ENCODE measurements at places on chromosomes 7 and 10.

DNA sequence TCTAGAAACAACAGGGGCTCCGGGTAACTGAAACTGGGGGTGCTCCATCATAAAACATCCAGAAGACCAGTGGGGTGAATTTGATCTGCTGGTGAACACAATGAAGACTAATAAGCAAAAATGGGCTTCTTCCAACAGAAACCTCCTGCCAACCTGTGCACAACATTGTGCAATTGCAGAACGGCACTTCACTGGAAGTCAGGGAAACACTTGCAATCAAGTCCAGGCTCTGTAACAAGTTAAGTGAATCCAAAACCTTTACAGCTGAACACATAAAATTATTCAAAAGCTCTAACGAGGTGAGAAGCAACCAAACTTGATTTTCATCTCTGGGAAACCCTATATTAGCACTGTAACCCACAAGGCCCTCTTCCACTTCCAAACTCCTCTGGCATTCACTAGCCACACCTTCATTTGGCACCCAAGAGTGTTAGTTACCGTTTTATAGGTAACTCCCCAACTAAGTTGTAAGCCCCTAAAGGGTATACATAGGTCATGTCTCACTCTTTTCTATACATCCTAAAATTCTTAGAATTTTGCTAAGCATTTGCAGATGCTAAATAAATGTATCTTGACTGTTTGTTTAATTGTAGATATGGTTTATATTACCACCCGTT, 22.0 kb downstream of the IMMP2L start:
- DNase-seq, result no peak

DNA sequence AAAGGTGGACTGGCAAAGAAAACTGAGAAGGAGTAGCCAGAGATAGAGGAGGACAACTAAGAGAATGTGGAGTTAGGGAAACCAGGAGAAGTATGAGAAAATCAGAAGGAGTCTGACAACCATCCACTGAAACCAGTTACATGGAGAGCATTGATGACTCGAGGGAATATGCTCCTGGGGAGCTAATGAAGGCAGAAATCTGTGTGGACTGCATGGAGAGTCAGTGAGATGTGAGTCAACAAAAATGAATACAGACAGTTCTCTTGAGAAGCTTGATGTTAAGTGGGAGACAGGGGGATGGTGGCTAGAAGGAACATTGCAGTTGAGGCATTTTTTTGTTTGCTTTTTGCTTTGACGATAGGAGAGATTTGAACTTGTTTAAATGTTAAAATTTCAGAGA, 34.3 kb upstream of the ZNF32 start:
- DNase-seq, result no peak

DNA sequence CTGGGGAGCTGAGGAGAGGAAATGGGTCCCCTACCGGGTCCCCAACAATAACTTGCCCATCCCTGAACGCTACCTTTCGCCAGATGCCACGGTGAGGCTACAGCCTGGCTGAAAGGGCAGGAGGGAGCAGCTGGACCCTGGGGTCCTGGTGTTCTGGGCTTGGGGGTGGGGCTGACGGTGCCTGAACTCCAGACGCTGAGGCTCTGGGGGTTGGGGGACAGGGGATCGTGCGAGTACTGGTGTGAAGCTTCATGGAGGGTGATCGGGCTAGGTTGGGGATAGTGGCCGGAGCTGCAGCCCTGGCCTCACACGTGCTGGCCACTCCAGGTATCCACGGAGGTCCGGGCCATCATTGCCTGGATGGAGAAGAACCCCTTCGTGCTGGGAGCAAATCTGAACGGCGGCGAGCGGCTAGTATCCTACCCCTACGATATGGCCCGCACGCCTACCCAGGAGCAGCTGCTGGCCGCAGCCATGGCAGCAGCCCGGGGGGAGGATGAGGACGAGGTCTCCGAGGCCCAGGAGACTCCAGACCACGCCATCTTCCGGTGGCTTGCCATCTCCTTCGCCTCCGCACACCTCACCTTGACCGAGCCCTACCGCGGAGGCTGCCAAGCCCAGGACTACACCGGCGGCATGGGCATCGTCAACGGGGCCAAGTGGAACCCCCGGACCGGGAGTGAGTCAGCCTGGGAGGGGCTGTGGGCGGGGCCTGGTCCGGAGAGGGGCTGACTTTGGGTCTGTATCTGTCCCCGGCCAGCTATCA, 8.3 kb downstream of the AEBP1 start:
- peak; percentile 27 for DNase-seq

DNA sequence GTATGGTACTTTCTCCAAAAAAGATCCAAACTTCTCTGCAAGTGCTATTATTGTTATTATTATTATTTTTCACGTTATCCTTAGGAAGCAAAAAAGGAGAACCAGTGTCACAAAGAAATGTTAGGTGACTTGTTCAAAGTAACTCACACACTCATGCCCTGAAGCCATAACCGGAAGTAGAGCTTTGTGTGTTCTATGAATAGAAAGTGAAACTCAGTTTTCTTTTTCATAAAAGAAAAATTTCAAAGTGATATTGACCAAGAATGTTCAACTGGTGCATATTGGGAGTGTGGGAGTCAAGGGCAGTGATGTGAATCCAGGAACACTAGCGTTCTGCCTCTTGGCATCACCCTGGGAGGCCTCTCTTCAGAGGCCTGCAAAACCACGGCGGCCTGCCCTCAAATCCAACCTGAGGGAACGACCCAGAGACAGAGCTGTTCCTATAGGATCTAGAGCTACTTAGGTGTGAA, 106.1 kb downstream of the PRKCQ start:
- DNase-seq, result no peak

- DNase-seq, result no peak
Observed at GRCh38 chr7:72317341-72317740, 94.8 kb downstream of the CALN1 start.

DNA sequence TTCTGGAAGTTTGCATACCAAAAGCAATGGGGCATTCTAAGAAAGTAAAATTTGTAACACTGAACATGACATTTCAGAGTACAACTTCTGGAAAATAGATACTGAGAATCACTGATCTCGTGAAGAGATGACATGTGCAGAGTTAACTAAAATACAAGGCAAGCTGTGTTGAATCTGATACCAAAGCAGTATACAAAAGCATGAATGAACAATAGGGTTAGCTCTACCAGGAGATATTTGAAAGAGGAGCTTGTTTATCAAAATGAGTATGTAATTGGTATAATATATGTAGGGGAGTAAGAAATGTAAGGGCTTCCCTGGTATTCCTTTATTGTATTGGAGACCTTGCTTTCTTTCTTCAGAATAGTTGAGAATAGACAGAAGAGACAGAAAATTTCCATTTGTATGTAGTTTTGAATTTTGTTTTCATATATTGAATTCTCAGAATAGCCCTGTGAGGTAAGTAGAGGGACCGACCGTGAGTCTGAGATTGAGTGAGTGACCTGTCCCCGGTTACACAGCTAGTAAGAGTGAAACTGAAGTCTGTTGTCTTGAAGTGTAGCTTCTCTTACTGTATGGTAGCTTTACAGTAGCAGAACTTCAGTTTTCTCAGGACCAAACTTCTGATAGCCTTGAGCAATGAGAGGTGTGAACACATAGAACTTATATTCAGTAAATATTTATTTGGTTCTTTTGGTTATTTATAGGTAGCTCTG, 5.0 kb downstream of the HBP1 start:
- DNase-seq, result no peak

DNA sequence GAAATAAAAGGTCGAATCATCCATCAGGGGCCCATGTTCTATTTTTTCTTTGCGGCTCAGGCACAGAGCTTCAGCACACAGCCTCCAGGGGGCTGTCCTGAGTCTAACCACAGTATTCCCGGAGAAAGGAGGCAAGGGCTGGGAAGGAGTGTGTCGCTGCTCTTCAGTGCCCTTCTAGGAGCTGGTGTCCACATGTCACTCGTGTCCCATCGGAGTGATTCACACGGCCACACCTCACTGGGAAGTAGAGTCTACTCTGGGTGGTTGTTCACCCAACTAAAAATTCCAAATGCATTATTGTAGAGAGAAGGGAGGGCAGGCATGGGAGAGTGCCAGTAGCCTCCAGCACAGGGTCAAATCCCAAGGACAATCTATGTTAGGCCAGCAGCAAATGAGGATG, 114.8 kb upstream of the LANCL2 start:
- no peak for DNase-seq

GRCh38 chr7:127677433-127678230, 25.6 kb downstream of the SND1 start:
- no peak for DNase-seq

DNA sequence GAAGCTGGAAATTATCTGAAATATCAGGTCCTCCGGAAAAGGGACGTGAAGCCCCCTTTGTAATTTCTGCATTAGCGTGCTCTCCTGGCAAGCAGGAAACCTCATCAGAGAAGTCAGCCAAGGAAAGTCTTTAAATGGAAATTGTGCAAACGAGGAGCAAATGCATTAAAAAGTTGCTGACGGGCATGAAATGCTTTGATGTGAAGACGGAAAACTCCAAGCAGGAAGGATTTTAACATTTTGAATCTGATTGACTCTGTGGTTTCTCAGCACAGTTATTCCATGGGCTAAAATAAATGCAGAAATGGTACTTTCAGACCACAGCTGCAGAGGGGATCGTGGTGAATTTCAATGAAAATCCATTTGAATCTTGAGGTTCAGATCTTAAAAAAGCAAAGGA, 167.8 kb downstream of the AHR start:
- no peak for DNase-seq

GRCh38 chr7:146557971-146558469, 441.4 kb downstream of the CNTNAP2 start:
- DNase-seq, result no peak

DNA sequence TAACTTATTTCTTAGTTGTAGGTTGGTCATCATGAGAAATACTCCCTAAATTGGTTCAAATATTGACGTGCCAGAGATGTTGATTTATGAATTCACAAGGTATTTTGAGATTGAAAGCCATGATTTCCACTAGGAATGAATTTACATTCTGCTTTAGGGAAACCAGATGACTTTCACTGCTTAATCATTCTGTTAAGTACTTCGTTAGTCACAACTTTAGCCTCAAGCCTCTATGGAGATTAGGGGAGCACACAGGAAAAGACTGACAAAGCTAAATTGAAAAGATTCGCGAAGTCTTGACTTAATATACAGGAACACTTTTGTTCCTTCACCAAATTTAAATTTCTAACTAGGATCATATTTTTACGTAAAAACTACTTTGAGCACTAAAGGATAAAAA, 250.4 kb upstream of the CACNA2D1 start:
- DNase-seq, result no peak

- DNase-seq, result no peak
Observed at GRCh38 chr7:104371216-104371979, 43.0 kb downstream of the LHFPL3 start.

GRCh38 chr10:13352519-13352918, 4.4 kb upstream of the SEPHS1 start:
- no peak for DNase-seq

- no peak for DNase-seq
Observed at GRCh38 chr7:41315764-41316163, 387.1 kb downstream of the INHBA start.

- no peak for DNase-seq
Observed at GRCh38 chr10:69901022-69901421, 99.3 kb downstream of the COL13A1 start.

DNA sequence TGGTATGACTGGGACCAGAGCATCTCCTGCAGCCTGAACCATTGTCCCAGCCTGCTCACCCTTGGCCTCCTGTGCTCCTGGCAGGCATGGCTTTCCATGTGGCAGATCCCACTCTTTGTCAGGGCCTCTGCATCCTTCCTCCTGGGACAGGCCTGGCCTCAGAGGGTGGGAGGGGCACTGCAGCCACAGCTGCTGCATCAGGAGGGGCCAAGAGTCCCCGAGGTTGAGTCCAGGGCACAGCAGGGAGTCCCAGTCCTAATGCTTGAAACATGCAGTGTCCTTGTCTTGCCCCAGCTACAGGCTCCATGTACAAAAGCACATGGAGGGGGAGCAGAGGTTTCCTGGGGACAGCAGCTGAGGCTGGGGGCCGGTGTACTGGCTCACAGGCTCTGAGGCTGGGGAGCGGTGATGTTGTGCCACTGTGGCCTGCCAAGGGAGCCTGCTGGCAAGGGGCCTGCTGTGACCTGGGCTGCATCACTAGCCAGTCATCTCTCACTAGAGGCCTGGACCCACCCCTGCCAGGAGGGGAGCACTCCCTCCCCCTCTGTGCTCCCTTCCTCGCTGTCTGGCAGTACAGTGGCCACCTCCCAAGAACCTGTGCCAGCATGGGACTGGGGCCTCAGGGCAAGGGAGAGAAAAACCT, 144.8 kb downstream of the ZNF248 start:
- no peak for DNase-seq

DNA sequence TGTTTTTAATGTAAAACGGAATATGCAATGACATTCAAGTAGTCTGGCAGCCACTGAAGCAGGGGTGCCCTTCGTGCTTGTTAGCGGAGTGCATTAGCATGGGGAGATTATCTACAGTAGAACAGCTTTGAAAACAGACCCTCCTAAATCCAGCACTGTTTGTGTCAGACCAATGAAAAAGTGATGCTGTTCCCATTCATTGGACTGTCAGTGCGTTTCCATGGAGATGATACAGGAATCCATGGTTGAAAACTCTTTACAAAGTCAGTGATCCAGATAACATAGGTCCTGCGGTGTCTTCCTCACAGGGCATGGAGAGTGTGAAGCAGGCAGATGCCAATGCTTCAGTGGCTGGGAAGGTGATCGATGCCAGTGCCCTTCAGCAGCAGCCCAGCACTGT, 73.6 kb downstream of the ITGB8 start:
- no peak for DNase-seq

GRCh38 chr10:86758189-86759072, 2.0 kb downstream of the BMPR1A start:
- DNase-seq, result no peak

DNA sequence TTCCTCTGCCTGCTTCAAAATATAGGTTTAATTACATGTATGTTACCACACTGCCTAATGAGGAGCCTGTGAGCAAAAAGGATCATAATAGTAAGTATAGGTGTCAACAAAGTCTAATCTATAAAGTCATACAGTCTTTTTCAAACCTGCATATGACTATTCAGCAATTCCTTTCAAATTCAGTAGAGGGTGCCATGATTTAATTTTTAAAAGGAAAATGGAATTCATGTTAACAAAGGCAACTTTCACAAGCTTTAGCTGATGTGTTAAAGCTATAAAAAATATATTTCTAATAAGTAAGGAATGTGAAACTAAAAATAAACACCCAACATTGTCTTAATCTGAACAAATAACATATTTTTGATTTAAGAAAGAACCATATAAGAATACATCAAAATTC, 52.1 kb downstream of the MPP7 start:
- DNase-seq, result no peak

DNA sequence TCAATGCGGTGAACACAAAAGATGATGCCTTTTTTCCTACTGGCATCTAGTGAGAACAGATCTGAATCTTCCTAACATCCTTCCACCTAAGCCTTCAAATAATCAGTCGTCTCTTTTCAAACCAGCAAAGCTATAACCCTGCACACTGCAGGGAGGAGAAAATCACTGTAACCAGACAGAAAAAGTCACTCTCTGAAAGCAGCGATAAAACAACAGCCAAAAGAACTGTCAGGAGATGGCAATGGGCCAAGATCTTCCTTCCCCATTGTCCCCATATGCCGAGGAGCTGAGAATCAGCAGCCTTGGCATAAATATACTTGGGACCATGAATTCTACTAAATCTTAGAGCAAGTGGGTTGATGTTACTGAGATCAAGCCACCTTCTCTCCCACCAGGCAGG, 13.1 kb downstream of the FZD9 start:
- DNase-seq, result no peak
